COLO829 (cell line): ENCODE measurements at places on chromosomes 7 and 10.

DNA sequence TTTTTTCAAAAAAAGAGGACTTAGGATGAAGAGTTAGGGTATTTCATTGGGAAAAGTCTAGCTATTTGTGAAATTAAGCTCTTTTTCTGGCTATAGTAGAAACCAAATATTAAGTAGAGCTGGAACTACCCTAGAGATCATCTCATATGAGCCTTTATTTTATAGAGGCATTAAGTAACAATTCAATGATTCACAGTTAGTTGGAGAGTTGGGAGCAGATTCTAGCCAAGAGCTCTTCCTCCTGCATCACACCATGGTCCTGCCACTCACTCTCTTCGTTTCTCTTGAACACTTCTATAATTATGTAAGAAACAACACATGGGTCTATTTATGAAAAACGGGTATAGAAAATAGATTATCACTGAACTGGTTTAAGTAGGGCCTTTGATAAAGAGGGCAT is 76.1 kb upstream of the ANK3 start:
- no peak for DNase-seq

DNA sequence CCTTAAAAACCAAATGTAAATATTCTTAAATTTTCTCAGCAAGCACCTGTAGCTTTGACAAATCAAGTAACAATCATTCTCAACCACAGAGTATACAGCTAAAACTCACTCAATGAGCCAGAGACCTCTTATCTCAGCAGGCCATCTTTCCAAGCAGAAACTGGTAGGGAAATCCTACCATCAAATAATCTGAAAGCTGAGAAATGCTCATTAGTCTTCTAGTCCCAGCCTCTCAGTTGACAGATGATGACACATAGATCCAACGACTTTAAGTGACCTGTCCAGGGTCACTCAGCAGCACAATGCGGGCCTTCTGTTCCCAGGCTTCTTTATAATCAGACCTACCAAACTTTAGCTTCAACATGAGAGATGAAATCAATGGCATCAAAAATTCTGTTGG is 184.6 kb downstream of the SGMS1 start:
- no peak for DNase-seq

DNA sequence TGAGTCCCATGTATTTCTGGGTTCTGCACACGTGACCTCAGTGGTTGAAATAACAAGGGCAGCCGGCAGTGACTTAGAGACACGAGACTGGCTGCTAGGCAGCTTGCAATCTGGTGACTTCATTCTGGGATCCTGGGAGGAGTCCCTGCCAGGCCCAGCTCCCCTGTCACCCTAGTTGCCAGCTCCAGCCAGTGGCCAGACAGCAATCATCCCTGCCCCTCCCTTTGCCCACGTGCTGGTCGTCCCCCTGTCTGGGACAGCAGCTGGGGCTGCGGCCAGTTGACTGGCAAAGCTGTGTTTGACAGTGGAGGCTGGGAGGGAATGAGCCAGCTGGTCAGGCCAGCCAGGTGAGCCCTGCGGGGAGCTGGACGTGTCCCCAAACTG is 30.0 kb downstream of the ADGRA1 start:
- DNase-seq: no peak

GRCh38 chr10:113704637-113705343 is 25.1 kb downstream of the CASP7 start:
- DNase-seq: peak; percentile 4

GRCh38 chr7:114856625-114857024 is 65.3 kb upstream of the MDFIC start:
- DNase-seq: no peak

GRCh38 chr10:16887565-16887964 is 70.3 kb upstream of the RSU1 start:
- peak; percentile 23 for DNase-seq

- no peak for DNase-seq
Observed at GRCh38 chr7:1645476-1645875, 24.6 kb upstream of the ELFN1 start.

DNA sequence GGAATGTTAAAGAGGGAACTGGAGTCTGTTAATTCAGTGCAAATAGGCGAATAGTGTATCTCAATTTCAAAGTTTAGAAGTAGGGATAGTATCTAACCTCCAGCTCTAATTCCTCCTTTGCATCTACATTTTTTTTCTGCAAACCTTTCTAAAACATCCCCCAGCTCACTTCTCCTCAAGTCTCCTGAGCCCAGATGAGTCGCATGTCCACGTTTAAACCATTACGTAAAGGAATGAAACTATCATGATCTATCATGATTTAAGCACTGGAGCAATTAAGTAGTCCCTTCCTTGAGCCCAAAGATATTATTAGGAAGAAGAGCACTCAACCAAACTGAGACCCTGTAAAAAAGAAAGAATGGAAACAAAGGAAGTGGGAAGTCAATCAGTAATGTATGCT is 29.9 kb downstream of the GPR22 start:
- DNase-seq: no peak

DNA sequence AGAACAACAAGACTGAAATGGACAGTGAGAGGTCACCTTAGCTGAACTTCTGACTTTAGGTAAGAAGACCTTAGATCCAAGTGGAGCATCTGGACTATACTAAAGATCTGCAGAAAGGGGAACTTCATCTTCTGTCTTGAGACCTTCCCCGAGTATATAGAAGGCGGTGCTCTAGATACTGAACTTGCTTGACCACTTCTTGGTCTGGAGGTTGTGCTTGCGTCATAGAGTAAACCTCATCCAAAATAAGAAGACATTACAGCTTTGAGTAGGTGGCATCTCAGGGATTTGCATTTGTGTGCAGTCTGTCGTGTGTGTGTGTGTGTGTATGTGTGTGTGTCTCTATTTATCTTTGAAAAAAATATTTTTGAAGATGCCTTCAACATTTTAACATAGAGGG is 157.5 kb downstream of the CHN2 start:
- no peak for DNase-seq
